ENCODE measurements at places on chromosomes 6 and 20.
A peak's percentile ranks its signal among the peaks of the same experiment; 100 is the strongest.

GRCh38 chr6:163185744-163186143 lies 228.8 kb upstream of the QKI start:
- DNase-seq = no peak

DNA sequence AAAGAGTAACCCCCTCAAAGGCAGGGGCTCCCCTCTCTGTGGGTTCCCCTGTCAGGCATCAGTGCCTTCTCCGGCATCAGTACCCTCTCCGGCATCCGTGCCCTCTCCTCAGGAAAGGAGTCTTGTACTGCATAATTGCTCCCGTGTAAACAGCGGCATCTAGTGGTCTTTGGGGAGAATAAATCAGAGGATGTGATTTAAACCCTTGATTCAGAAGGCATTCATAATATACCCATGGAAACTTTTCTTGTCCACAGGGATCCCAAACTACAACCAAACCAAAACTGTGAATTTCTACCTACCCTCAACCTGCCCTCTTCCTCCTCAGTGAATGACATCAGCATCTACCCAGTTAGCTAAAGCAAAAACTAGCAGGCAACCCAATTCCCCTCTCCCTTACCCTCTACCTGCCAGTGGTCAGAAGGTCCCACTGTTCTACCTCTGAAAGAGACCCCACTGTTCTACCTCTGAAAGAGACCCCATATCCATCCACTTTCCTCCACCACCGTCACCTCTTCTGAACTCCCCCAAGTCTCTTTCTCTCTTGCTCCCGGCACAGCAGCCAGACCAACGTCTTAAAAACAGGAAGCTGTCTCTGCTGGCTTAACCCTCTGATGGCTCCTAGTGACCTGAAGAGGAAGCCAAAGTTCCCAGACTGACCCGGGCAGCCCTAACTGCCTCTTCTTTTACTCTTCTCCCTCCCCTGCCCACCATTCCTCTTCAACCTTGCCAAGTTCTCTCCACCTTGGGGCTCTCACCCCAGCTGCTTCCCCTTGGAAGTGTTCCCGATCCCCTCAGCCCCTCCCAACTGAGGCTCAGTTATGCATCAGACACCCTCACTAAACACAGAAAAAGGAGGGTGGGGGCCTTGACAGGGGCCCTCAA lies 27.2 kb downstream of the UBE2V1 start:
- peak; percentile 78 for DNase-seq

GRCh38 chr6:297571-298232 lies 5.4 kb downstream of the DUSP22 start:
- DNase-seq = no peak

DNA sequence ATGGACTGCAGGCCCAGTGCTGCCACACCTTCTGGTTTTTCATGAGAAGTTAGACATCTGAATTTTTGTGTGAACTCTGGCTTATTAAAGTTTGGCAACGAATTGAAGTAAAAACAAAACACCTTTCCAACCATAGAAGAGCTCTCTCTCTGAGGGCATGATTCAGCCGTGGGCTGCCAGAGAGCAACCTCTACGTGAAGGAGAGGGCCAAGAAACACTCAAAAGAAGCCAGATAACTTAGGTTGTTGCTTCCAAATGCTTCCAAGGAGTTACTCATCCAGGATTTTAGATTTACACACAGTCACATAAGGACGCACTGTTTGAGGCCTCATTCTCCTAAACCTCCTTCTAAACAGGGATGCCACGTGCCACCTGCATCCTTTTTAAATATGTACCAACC lies 65.5 kb downstream of the NRN1 start:
- no peak for DNase-seq

DNA sequence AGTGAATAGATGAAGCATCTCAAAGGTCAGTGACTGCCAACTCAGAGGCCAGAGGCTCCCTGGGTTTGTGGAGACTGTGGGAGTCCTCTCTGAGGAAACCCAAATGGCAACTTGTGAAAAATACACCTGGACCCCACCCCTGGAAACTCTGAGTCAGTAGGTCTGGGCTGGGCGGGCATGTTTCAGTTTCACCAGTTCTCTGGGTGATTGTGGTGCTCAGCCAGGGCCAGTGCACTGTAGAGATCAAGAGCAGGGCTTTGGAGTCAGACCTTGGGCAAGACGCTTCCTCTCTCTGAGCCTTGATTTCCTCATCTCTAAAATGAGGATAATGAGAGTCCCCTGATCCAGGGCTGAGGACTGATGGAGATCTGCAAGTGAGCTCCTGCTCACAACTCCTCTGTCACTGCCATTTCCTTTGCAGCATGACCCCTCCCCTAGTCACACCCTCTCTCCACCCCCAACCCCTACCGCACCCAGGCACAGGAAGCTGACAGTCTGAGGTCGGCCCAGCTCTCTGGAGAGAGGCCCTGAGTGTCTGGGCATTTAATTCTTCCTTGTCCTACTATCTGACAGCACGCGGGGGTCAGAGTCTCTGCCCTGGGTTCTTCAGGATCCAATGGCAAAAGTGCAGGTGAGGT lies 5.1 kb downstream of the DEF6 start:
- no peak for DNase-seq
